Cardiac fibroblast (primary cell): ENCODE measurements at places on chromosomes 7 and 10.

GRCh38 chr10:1625079-1625478 lies 112.2 kb downstream of the ADARB2 start:
- no peak for DNase-seq

GRCh38 chr10:1057106-1057657 lies 997 bp downstream of the WDR37 start:
- DNase-seq: no peak

DNA sequence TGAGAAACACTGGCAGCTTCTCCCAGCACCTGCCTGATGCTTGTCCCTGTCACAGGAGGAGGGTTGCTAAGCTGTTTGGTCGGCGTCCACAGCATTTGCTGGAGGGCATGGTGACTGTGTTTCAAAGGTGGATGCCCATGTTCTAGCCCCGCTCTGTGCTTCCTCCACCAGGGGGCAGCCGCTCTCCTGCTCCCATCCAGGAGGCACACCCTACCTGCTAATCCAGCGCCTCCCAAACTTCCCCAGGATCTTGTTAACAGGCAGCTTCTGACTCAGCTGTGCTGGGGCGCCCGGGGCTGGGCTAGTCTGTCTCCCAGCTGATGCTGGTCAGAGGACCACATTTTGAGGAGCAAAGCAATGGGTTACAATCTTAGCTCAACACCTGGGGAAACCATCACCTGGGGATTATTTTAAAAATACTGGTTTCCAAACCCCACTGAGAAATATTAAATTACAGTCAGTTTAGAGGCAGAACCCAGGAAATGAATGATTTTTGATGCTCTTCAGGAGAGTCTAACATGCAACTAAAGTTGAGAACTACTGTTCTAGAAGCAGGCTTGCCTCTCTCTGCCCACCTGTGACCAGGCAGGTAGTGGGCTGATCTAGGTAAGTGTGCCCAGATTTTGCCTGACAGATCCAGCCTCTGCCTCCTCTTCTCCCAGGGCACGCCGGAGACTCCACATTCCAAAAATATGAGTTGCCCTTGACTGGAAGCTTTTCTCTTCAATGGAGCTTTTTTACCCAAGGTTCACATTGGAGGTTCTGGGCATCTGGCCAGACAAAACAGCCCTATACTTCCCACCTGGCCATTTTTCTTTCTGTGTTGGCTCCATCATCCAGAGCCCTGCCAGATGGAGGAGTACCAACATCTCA lies 92.7 kb upstream of the GPR26 start:
- peak; percentile 7 for DNase-seq

- no peak for DNase-seq
Observed at GRCh38 chr10:16752099-16752498, 65.1 kb downstream of the RSU1 start.

- DNase-seq: no peak
Observed at GRCh38 chr10:62541811-62542210, 167.6 kb downstream of the ZNF365 start.

DNA sequence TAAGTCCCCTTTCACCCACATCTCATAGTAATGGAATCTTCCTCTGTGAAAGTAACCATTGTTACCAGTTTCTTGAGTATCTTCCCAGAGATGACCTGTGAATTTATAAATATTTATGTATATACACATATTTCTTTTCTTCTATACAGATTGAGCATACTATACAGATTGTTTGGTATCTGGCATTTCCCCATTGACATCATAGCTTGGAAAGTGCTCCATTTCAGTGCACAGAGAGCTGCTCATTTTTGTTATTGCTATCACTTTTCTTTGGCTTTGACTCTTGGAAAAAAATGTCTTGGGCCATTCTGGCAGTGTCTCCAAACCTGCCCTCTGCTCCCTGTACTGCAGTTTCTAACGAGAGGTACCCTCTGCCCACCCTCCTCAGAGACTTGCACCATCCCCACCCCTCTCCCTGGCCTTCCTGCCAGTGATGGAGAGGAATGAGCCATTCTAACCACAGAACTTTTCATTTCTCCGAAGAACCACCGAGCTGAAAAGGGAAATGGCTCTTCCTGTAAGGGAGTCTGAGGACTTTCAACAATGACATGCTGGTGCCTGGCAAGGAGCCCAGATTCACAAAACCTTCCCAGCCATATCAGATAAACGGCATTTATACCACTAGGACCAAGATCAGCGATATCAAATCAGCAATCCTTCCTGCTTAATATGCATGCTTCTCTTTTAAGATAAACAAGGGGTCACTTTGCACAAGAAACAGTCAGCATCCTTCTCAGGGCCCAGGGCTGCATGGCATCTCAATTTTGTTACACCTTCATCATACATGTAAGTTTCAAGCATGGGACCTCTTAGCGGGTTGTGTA lies 19.7 kb upstream of the CCSER2 start:
- DNase-seq: peak; percentile 62

DNA sequence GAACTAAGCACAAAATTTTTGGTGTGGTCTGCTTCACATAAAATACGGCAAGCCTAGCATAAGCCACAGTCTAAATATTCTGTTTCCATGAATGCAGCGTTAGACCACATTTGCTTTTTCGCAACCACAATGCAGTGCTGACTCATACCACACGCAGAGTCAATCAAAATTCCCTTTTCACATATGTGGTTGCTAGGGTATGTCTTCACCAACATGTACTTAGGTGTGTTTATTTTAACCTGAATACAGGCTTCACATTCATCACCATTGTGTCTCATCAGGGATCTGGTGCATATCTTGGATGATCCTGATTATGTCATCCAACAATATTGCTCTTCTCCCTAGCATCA lies 90.8 kb downstream of the CHN2 start:
- peak; percentile 88 for DNase-seq

GRCh38 chr7:92289321-92289720 lies 43.5 kb downstream of the ANKIB1 start:
- DNase-seq: no peak

DNA sequence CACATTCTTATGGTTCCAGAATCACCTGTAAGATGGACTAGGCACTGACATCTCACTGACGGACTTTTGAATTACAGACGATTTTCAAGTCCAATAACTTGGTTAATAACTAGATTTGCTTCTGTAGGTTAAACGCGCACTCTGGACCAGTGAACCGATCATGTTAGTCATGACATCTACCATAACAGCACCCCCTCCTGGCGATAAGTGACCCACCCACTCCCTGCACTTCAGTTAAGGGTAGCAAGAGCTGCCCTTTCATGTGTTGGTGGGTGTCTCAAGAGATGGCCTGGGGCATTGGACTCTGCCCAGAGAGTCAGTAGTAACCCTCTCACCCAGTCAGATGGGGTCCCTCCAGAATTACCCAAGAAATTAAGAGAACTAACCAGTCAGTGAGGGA lies 12.9 kb downstream of the GRM8 start:
- no peak for DNase-seq

DNA sequence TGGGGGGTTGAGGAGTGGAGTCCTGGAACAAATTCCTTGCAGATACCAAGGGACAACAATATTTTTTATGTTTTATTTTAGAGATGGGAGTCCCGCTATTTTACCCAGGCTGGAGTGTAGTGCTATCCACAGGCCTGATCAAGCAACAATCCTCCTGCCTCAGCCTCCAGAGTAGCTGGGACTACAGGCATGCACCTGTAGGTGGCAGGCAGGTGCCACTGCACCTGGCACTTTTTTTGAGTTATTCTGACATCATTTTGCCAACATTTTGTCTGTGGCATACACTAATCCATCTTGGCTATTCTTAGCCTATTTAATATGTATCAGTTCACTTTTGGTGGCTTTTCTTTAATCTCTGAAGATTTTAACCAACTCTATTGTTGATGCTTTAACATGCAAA lies 317.8 kb upstream of the MTPN start:
- no peak for DNase-seq

DNA sequence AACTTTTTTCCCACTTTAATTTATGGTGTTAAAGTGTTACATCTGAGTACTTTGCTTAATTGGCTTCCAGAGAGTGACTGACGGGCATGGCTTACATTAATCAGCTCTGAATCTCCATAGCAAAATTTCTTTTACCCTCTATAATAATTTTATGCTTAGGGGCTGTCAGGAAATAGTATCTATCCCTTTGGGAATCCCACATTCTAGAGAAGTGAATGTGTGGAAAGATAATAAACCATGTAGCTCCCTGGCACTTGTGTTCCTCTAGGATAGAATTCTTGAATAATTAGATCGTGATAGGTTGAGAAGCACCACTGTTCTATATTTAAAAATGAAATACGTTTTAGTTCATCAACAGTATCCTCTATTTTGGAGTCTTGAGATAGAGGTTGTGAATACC lies 89.6 kb downstream of the DNAJB9 start:
- no peak for DNase-seq

- DNase-seq: no peak
Observed at GRCh38 chr7:116577320-116577871, 52.6 kb downstream of the CAV1 start.

DNA sequence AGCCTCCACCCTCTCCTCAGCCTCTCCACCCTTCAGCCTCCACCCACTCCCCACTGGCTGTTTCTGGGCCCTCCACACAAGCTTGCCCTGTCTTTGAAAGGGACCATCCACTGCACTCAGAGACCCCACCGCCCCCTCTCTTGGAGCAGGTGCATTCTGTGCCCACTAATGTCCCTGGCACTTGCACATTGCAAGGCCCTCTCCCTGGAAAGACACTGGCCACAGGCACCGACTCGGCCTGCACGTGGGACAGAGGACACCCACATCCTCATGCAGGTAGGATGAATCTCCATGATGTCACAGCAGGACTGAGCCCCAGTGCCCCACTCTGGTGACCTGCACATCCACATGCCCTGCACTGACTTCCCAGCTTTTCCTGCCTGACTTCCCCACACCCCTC lies 36.8 kb upstream of the EBF3 start:
- DNase-seq: no peak

DNA sequence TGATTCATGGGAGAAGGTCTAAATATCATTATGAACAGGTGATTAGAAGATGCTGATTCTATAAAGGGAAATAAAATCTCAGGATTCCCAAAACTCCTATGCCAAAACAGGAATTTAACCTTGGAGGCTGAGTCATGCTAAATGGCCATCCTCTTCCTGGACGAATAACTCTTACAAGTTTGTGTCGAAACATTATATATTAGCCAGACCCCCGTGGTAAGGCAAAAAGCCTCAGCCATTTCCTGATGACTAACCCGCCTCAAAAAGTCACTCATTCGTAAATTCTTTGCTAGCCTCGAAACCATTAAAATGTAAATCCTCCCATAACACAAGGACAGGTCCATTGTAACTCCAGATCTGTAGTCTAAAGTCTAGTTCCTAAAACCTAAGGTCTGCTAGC lies 32.0 kb downstream of the CUL2 start:
- peak; percentile 92 for DNase-seq

- peak; percentile 22 for DNase-seq
Observed at GRCh38 chr7:138151731-138152577, 75.7 kb downstream of the AKR1D1 start.

GRCh38 chr7:120603366-120603765 lies 254.6 kb downstream of the TSPAN12 start:
- DNase-seq: no peak

GRCh38 chr7:121313220-121313792 lies 15.5 kb upstream of the WNT16 start:
- no peak for DNase-seq

DNA sequence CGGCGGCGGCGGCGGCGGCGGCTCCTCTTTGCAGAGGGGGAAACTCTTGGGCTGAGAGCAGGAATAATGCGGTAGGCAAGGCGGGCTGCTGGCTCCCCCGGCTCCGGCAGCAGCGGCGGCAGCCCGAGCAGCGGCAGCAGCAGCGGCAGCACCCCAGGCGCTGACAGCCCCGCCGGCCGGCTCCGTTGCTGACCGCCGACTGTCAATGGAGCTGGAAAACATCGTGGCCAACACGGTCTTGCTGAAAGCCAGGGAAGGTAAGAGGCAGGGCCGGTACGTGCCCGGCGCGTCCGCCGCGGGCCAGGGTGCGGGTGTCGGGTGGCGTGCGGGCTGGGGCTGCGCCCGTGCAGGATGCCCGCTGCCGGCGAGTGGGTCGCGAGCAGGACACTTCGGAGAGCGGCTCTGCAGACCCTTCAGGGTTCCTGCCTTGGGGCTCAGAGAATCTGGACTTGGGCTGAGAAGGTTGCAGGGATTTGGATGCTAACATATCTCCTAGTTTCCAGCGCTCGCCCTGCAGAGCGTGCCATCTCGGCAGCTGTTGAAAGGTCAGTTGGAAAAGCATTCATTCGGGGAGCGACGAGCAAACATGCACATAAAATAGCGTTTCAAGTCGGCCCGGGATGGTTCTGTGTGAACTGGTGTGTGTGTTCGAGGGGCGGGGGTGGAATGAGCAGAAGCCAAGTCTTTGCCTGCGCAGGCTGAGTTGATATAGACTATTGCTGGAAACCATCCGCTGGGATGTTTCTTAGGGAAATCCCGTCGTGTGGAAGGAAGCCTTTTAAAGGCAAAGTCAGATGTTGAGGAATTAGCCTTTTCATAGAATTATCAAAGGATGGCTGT lies 562 bp downstream of the GRK5 start:
- peak; percentile 62 for DNase-seq

DNA sequence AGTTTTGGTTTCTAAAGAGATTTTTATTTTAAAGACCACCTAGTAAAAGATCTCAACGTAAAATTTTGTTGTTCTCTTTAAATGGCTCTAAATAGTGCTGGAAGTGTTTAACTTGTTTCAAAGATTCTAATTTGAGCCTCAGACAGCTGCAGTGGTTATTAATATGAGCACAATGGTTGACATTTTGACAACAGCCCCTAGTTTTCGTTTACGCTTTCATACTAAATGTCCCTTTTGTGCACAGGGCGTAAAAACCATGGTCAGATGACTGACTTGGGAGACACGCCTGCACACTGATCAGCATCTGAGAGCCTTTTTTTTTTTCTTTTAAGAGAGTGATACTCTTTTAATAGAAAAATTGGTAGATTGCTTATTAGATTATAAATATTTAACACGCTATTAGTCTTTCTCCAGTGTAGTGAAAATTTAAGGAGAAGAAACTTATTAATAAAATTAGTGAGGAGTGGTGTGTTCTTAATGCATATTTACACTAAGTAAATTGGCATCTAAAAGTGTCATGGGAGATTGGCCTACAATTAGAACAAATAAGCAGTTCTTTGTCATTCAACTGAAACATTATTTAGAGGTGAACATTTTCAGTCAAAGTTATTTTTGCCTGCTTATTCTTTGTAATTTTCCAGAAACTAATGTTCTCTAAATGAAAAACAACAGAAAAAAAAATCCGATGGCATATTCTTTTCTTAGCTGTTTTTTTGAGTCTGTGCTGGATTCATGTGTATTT lies 182.8 kb upstream of the PHYHIPL start:
- no peak for DNase-seq

GRCh38 chr10:21329995-21330627 lies 195.4 kb downstream of the SKIDA1 start:
- peak; percentile 90 for DNase-seq

DNA sequence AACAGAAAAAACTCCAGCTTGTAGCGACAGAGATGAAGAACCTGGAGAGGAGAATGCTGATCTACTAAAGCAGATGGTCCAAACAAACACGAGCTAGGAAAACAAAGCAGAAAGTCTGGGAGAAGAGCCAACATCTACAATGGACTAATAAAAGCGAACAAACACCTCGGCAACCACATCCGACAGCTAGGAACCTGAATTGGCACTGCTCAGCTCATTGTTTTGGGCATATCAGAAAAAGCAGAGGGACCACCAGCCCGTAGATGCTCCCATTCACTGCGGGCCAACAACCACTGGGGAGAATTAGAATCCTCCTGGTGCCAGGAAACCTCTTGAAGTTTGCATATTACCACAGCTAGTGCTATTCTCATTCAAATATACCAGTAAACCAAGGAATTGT lies 204.7 kb downstream of the NXPH1 start:
- no peak for DNase-seq
